NCI-H526 treated with DMSO at 0.1 percent for 48 hours (cell line): ENCODE measurements at places on chromosomes 11 and 22.
A peak's percentile ranks its signal among the peaks of the same experiment; 100 is the strongest.

DNA sequence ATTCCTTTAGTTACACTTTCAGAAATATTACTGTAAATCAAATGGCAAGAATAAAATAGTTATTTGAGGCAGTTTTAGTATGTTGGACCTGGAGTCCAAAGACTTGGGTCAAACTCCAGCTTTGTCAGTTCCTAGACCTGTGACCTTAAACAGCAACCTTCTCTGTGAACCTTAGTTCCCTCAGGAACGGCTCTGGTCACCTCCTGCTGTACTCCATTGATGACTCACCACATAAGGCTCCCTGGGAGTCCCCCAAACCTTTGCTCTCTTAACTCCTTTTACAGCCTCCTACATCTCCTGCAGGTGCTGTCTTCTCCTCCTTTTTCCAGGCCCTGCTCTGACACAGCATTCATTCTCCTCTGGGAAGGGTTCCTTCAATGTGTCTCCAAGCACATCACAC lies 29.1 kb downstream of the LIMK2 start:
- no peak for DNase-seq

- DNase-seq, result no peak
Measured at GRCh38 chr22:27378995-27379394, 422.6 kb downstream of the MN1 start.

- DNase-seq, result no peak
Measured at GRCh38 chr11:34886609-34887008, 29.6 kb downstream of the APIP start.

- DNase-seq, result no peak
Measured at GRCh38 chr11:121800731-121801393, 315.2 kb downstream of the BLID start.

DNA sequence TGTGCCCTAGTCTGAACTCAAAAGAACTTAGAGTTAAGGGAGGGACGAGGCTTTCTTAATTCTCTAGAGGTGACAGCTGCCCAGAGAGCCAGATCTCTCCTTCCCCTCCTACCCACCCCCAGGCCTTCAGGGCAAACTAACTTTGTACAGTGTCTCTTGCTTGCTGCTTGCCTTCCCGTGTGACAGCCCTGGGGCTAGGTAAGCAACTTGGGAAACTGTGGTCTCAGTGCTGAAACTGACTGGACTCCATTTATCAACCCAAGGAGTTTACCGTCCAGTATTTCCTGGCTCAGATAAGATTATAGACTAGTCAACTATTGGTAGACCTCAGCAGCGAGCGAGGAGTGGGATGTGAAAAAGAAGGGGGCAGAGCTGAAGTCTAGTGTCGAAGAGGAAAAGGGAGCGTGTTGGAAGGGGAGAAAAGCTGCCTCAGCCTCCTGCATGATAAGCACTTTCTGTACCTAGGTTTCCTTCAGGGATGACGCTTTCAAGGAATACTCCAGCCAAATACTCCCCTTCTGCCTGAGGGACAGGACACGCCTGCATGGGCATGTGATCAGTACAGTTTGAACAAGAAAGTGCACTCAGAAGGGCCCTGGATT lies 43.3 kb upstream of the WEE1 start:
- DNase-seq, result no peak

- DNase-seq, result no peak
Measured at GRCh38 chr11:36051235-36052144, 107.6 kb downstream of the LDLRAD3 start.

DNA sequence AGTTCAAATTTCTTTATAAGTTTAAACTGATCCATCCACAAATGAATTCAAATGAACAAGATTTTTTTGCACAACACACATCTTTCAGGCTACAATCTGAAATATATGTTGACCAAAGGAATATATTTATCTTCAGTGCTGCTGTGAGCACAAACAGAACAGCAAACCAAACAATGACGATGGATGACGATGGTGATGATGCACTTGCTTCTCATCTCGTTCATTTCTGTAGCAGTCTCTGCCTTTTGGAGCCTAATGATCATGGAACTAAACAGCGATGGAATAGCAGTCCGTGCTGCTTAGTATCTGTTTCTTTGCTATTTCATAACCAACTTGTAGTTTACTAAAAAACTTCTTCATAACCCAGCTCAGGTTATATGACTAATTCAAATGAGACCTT lies 220.7 kb upstream of the BLID start:
- no peak for DNase-seq

DNA sequence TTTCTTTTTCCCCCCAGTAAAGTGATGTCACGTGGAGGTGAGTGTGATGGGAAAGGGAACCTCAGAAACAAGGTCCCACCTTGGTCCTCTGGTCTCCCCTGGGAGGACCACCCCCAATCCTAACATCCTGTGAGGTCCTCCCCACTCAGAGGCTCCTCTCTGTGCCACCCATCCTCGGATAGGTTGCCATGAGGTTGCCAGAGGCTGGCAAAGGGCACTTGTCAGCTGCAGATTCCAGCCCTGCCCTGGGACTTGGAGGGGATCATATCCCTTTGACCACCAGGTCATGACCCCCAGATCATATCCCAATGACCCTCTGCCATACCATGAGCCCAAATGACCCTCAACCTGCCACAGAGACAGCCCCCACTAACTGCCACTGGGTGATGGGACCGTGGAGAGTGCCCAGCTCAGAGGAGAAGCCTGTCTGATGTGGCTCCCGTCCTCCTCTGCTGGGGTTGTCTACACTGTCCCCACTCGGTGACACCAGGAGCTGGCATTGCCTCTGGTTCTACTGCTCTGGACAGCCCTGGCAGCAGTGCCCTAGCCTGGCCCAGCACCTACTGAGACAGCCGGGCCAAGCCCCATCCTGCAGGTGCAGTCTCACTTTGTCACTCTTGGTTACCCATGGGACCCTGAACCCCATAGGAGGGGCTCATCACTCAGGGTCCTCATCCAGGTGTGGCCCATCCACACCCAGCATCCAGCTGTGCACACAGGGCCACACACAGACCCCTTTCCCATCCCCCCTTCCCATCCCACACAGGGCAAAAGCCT lies 90.2 kb upstream of the KCNQ1OT1 start:
- DNase-seq, result no peak

DNA sequence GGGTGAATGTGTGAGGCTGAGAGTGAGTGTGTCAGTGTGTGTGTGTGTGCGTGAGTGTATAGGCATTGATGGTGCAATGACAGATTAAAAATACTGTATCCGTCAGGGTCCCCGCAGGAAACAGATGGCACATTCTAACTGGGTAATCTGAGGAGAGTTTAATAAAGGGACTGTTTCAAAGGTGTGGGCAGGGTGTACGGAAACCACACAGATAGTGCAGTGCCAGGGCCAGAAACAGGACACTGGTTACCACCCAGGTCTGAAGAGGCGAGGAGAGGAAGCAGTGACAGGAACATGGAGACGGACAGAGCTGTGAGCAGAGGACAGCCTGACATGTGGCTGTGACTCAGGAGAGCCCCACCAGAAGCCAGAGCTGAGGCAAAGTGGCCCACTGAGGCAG lies 16.5 kb downstream of the P2RX3 start:
- DNase-seq, result no peak

GRCh38 chr11:66011239-66011784 lies 496 bp upstream of the CST6 start:
- no peak for DNase-seq

- no peak for DNase-seq
Measured at GRCh38 chr11:17770048-17770652, 35.6 kb downstream of the KCNC1 start.

DNA sequence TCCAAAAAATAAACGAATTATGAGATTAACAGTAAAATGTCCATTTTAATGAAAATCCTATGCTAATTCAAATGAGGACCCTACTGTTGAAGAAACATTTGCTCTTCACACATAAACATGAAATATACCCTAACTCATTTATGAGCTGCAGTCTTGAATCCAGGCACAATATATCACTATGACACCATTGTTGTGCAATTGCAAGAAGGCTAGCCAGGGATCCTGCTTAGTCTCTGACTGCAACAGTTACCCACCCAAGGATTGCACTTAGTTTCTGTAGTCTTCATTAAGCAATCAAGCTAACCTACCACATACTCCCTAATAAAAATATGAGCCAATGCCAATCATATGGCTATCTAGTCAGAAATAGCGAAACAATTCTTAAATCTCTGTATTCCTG lies 981.0 kb upstream of the FAT3 start:
- DNase-seq, result peak; percentile 54

GRCh38 chr22:37428649-37429586 lies 1.6 kb upstream of the ELFN2 start:
- peak; percentile 29 for DNase-seq

GRCh38 chr22:39176143-39176713 lies 23.7 kb upstream of the CBX7 start:
- no peak for DNase-seq
